ENCODE measurements at places on chromosomes 2 and 18.

GRCh38 chr2:215841175-215841816 is 172.1 kb downstream of the MREG start:
- no peak for DNase-seq

DNA sequence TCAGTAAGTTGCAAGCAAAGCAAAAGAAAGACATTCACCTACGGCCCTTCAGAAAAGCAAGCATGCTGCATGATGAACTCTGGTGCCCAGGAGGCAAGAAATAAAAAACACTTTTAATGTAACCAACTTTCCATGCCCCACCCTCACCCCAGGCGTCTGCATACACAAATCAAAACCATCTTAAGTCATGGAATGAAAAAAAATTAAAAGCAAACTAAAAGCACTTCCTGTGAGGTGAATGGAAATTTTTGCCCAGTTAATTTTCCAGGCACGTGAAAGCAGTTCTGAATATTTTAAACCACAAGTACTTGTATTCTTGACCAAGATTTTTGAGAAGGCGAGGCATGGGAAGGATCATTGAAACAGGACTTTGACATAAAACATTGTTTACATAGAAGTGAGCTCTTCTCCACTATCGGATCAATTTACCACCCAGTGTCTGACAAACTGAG is 2.5 kb upstream of the ICOS start:
- DNase-seq: no peak

DNA sequence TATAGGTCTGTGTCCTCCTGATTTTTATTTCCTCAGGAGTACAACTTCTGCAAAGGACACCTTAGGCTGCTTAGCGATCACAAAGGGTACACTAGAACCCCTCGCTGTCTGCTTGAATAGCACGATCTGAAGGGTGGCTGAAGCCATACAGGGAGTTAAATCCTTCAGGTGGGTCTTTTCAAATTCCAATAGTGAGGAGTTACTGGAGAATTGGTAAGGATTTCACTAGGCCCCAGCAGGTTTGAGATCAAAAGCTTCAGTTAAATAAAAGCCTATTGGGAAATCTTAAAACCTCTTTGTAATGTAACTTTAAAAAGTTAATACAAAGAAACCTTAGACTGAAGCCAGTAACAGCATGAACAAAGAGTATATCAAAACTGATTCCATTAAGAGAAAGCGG is 613.1 kb downstream of the ZEB2 start:
- no peak for DNase-seq

- no peak for DNase-seq
These were observed 584.3 kb downstream of the FBXO15 start for GRCh38 chr18:73563345-73563744.

DNA sequence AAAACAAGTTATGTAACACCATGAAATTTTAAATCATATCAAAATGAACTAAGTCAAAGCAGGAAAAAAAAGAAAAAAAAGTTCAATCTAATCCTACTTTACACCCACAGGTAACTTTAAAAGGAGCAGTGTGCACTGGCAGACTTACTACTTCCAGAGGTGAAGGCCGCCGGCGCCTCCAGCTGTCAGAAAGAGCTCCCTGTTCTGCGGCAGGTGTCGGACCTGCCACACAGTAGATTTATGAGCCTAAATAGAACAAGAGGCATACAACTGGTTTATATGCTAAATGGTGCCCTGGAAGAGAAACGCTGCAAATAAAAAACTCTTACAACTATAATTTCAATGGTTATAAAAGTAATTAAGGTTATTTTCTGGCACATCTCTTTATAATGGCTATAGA is 23.1 kb upstream of the PNO1 start:
- DNase-seq: no peak

DNA sequence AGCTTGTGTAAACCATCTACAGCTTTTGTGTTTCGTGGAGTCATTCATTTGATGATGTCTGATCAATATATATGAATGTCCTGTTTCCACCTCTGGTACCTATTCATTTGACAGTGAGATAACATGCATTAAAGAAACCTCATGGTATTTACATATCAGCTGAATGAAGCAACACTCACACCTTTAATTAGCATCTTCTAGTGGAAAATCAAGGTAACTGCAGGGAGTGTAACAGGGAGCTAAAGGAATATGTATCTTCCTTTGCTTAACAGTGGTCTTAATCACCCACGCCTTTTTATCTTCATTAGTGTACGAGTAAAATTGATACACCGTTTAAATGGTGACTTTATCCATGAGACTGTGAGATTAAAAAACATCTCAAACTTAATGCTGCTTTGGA is 15.6 kb downstream of the SLC39A10 start:
- DNase-seq: no peak

- no peak for DNase-seq
These were observed 13.4 kb downstream of the FMNL2 start for GRCh38 chr2:152348388-152348787.

GRCh38 chr2:143157418-143157817 is 28.2 kb downstream of the ARHGAP15 start:
- no peak for DNase-seq

DNA sequence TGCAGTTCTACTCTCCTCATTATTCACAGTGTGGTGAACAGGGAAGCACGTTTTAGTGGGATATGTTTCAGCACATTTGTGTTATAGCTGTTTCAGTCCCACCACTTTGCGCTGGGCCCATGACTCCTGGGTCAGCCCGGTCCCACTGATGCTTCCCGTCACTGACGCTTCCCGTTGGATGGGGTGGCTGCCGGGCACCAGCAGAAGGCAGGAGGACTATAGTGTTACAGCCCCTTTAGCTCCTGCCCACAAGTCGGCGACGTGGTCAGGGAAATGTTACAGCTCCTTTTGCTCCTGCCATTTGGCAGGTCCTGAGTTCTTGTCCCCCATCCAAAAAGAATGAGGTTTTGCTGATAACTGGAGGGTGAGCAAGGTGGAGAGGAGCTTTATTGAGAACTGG is 732.2 kb downstream of the NR4A2 start:
- DNase-seq: no peak

- no peak for DNase-seq
These were observed 593 bp upstream of the SDC1 start for GRCh38 chr2:20225294-20226151.

DNA sequence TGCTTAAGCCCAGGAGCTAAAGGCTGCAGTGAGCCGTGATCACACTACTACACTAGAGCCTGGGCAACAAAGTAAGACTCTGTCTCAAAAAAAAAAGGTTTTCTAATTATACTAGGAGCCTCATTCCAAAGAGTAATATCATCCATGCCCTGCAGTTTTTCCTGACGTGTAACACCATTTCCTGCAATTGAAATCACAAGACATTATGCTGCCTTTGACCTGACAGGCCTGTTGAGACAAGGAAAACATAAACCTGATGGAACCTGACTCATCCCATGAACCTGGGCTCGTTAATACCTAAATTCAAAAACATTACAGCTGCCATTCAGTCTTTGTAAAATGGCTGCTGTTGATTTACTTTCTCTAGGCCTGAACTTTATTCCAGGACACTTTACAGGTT is 58.7 kb upstream of the PEX13 start:
- DNase-seq: peak; percentile 99

- no peak for DNase-seq
These were observed 34.0 kb downstream of the DOCK10 start for GRCh38 chr2:225008179-225008856.

GRCh38 chr2:211823886-211824479 is 714.6 kb downstream of the ERBB4 start:
- no peak for DNase-seq

GRCh38 chr2:97546711-97547110 is 43.0 kb downstream of the ANKRD36B start:
- no peak for DNase-seq

DNA sequence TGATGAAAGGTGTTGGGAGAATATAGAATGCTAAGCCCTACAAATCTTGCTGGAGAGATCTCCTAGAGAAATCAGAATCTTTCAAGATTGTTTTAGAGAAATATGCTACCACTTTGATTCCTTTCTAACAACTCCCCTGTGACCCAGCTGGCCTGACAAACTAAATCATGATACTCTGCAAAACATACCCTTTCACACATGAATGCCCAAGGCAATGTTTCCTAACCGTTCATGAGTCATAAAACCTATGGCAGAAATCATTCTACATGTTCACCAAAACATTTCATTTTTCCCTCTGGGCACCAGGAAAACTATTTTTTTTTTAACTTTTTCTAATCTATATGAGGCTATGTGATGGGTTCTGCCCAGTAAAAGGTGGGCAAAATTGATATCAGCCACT is 77.8 kb upstream of the SETBP1 start:
- DNase-seq: no peak
